ENCODE measurements at places on chromosomes 1 and 21.

DNA sequence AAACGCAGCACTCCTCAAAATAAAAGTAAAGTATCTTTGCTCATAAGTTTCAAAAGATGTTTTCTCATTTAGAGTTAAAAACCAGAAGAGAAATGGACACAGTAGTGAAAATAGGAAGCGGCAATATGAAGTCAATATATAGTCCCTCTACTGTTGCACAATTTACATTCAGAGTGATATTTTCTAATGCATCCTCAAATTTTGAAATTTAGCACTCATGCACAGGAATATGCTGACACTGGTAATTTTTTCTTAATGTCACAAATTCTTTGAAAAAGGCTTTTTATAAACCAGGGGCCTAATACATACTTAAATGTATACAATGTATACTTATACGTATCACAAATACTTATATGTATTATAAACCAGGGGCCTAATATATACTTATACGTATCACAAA lies 19.5 kb downstream of the ST7L start:
- no peak for DNase-seq

DNA sequence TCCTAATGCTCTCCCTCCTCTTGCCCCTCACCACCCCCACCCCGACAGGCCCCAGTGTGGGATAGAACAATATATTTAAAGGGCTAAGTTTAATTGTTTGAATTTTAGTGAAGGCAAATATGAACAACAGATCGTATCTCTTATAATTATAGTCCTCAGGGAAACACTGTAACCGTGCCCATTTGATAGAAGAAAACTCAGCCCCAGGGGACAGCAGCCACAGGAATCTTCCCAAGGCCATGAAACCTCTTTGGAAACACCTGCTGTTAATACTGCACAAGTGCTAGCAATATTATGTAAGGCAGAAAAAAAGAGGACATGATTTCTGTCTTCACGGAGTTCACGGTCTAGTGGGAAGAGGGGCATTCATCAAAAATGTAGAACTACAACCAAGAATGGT lies 142.2 kb downstream of the URB2 start:
- DNase-seq: no peak

- no peak for DNase-seq
Measured at GRCh38 chr1:48022306-48022705, 25.1 kb upstream of the TRABD2B start.

GRCh38 chr1:239084459-239085080 lies 301.8 kb upstream of the CHRM3 start:
- DNase-seq: no peak

DNA sequence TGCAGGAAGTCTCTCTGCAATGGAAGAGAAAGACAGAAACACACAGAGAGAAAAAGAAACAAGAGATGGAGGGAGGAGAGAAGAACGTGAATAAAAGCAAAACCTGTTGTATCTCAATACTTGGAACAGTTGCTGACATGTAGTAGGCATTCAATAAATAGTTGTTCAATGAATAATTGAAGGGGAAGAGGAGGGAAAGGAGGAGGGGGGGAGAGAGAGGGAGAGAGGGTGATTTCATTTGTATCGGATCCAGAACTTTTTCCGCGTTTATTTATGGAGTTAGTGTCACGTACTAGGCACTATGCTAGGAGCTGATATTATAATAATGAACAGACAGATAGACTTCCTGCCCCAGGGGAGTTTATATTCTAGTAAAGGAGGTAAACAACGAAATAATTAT lies 144.1 kb downstream of the OMA1 start:
- no peak for DNase-seq

- DNase-seq: no peak
Measured at GRCh38 chr1:177185209-177185608, 14.5 kb downstream of the BRINP2 start.

- no peak for DNase-seq
Measured at GRCh38 chr1:157523774-157524493, 28.4 kb downstream of the FCRL5 start.

DNA sequence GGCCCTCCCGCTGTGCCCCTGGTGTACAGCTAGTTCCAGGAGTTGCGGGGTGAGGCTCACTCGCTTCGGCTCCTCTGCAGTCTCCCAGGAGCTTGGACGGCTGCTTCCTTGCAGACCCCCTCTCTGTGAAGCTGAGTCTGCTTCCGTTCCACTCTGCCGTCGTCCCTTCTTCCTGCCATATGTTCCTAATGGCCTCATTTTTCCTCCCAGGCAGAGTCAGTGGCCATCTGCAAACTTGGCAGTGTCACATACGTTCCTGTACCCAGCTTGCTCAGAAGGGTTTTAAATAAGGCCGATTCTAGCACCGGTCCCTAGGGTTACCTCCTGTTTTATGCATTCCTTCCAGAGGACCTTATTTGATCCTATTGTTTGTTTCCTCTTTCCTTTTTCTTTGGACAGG lies 21.3 kb downstream of the ACTL8 start:
- no peak for DNase-seq

GRCh38 chr1:171219346-171220080 lies 28.8 kb upstream of the FMO1 start:
- no peak for DNase-seq

DNA sequence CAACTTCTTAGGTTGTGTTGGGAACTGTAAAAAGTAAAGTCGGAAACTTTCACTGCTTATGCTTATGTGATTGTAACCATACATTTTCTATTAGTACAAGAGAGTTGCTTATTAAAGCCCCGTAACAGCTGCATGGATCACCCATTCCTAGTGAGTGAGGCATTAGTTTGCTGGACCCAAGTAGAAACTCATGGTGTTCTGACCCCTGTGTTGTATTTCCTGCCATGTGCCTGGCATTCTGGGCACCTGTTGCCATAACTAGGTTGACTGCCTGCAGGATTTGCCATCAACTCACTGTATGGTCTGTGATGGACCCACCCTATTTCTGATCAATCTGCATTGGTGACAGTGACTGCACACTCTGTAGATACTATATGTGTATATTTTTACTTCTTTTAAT lies 173.0 kb downstream of the PGBD5 start:
- DNase-seq: no peak

GRCh38 chr1:33322870-33323585 lies 2.1 kb upstream of the A3GALT2 start:
- no peak for DNase-seq

GRCh38 chr1:229119161-229119560 lies 151.8 kb upstream of the RAB4A start:
- no peak for DNase-seq

DNA sequence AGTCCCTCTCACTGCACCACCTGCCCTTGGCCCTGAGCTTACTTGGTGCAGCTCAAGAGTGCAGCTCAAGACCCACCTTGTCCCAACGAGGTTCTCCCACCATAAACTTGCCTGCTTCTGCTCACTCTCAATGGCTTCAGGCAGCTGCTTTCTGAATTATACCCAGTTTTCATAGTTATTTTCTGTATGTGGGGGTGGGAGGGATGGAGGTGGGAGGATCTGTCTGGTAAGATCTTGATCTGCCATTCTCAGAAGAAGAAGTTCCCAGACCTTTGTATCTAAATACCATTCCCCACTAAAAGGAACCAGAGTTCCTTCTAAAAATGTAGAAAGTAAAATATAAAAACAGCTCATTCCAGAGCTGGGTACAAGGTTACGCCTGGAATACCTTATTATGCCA lies 111.5 kb downstream of the SIM2 start:
- DNase-seq: no peak

DNA sequence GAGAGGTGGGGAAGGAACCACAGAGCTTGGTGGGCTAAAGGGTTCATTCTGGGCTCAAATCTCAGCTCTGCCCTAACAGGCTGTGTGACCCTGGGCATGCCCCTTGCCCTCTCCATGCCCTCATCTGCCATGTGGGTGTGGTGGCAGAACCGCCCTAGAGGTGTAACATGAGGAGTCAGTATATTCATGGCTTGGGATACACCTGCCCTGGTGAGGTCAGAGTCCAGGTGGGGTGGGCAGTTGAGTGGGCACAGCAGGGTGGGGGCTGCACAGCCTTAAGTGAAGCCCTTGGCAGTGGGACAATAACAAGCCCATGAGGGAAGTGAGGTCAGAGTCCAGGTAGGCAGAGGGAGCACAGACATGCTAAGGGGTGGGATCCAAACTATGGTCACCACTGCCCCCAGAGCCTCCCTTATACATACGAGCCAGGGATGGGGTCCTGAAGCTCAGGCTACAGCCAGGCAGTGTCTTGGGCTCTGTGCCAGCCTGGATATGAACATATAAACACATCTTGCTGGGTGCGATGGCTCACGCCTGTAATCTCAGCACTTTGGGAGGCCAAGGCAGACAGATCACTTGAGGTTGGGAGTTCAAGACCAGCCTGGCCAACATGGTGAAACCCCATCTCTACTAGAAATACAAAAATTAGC lies 59.0 kb upstream of the EFHD2 start:
- DNase-seq: no peak

DNA sequence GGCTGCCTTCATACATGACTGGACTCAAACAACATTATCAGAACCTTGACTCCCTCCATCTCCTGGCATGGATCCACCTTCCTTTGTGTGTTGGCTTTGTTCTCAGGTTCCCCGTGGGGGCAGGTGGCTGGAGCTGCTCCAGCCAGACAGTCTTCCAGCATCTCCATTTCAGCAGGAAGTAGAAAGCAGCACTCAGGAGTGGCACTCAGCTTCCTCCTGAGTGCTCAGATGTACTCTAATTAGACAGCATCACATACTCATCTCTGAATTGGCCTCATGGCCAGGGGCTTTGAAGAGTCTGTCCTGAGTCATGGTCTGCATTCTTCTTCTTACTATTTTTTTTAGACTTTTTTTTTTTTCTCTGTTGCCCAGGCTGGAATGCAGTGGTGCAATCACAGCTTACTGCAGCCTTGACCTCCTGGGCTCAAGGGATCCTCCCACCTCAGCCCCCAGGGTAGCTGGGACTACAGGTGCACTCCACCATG lies 27.9 kb downstream of the OVAAL start:
- no peak for DNase-seq

GRCh38 chr1:119924948-119925898 lies 28.9 kb upstream of the ADAM30 start:
- DNase-seq: no peak

- peak; percentile 25 for DNase-seq
Measured at GRCh38 chr1:41925712-41926111, 7.0 kb upstream of the HIVEP3 start.

DNA sequence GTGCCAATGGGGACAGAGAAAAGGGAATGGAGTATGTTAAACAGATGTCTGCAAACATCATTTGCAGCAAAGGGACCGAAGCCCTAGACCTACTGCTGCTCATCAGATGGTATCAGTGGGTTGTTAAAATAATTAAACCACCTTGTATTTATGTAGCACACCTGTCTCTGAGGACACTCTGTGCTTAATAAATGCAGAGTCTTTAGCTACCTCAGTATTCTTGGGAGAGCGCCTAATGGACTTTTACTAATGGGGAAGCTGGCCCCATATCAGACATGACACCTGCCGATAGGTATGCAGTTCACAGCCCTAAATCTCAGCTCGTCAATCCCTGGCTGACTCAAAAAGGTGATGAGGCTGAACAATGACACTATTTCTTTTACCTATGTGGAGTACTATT lies 54.4 kb downstream of the SYT6 start:
- DNase-seq: no peak

DNA sequence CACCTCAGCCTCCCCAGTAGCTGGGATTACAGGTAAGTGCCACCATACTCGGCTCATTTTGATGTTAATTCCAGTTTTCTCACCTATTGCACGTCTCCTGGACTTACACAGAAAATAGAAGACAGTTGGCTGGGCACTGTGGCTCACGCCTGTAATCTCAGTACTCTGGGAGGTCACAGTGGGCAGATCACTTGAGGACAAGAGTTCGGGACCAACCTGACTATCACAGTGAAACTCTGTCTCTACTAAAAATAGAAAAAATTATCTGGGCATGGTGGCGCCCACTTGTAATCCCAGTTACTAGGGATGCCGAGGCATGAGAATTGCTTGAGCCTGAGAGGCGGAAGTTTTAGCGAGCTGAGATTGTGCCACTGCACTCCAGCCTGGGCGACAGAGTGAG lies 44.1 kb downstream of the DYRK1A start:
- DNase-seq: no peak

- DNase-seq: no peak
Measured at GRCh38 chr1:156964441-156964840, 44.0 kb downstream of the LRRC71 start.

- no peak for DNase-seq
Measured at GRCh38 chr1:53371121-53371666, 43.3 kb upstream of the LRP8 start.

GRCh38 chr21:45786660-45787059 lies 143.1 kb downstream of the PCBP3 start:
- no peak for DNase-seq

DNA sequence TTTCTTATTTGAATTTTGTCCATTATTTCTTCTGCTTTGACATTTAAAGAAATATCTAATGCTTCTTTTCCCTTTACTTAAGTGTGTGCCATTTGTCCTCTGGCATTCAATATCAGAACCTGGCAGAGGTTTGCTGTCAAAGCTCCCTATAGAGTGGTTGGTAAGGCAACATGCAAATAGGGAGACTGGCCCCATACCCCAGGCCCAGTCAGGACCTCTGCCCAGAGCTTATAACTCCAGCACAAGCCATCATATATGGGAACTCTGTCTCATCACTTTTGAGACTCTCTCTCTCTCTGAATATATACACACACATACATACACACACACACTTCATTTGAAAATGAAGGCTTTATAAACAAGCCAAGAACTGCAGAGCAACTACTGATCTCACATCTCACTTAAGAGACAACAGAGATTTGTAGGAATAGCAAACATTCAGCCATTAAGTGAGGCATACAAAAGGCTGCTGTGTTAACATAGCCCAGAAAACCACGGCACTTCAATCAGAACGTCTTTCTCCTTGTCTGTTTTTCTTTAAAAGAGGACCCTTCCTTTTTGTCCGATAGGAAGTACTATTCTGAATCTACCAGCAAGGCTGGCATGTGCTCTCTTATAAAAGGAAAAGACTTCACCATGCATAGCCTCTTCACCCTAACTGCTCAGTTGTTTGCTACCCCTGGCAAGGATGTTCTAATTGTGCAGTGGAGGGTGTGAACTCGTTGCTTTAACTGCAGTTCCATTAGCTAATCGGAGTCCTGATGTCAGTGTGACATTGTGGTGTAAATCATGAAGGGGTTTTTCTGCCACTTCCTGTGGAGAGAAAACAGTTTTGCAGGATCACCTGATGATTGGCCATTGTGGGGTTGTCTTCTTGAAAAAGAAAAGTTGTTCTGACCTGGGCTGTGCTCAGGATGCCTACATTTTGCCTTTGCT lies 101.7 kb downstream of the NR5A2 start:
- DNase-seq: no peak

DNA sequence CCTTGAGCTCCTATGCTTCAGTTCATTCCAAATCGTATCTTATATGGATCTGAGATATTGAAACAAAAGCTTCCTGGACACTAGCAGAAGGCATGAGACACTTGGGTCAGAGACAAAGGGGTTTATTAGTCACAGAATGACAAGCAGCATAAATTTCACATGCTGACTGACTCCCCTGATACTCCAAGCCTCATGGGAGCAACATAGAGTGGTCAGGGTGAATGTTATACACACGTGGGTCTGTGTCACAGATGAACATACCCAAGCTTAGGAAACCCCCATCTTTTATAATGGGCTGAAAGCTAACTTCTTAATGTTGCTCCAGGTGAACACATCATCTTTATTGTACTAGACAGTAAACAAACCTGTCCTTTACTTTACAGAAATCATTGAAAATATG lies 599.9 kb upstream of the RGS18 start:
- DNase-seq: no peak

Measured in hematopoietic multipotent progenitor cell treated with erythropoietin and hydrocortisone succinate and interleukin-3 and kit ligand, for 8 days (in vitro differentiated cells).